ENCODE measurements at places on chromosomes 2 and 18. TPM values are rescaled to one million over a fixed set of nuclear protein-coding genes. Genes with fewer than 3 reads are reported as not detected.

The SLC39A6 gene
- 53.5 TPM for polyA plus RNA-seq

The PROKR1 gene
- not detected for polyA plus RNA-seq

The SERPINB13 gene
- not detected for polyA plus RNA-seq

GRCh38 chr18:41170346-41170745 lies 784.7 kb upstream of the PIK3C3 start:
- no peak for DNase-seq
